Ovary (tissue), 10 donors: ENCODE measurements at places on chromosomes 6 and 20. TPM values are rescaled to one million over a fixed set of nuclear protein-coding genes. Genes with fewer than 3 reads are reported as not detected.

The MEI4 gene
- 0.05 TPM for total RNA-seq

The SNAP91 gene
- total RNA-seq: 2.8 TPM

The LTA gene
- total RNA-seq: not detected

The LY6G6C gene
- not detected for total RNA-seq

The RNF217 gene
- 35.9 TPM for total RNA-seq

The TRIM40 gene
- total RNA-seq: not detected

The UQCC2 gene
- total RNA-seq: 9.1 TPM

- no peak overlapping the region for H3K27ac ChIP-seq
- no peak for DNase-seq
- no peak overlapping the region for H3K4me3 ChIP-seq
- no peaks in the 10 kb centered on the region for H3K36me3 ChIP-seq
- no peaks in the 10 kb centered on the region for H3K27me3 ChIP-seq
Measured at GRCh38 chr6:115544765-115545671, 515.7 kb downstream of the FRK start.

- no peaks in the 10 kb centered on the region for H3K27me3 ChIP-seq
- H3K27ac ChIP-seq: no peak overlapping the region
- no peaks in the 10 kb centered on the region for H3K4me1 ChIP-seq
- DNase-seq: no peak
- H3K36me3 ChIP-seq: no peaks in the 10 kb centered on the region
Measured at GRCh38 chr6:30544666-30545272, 11.5 kb downstream of the GNL1 start.

DNA sequence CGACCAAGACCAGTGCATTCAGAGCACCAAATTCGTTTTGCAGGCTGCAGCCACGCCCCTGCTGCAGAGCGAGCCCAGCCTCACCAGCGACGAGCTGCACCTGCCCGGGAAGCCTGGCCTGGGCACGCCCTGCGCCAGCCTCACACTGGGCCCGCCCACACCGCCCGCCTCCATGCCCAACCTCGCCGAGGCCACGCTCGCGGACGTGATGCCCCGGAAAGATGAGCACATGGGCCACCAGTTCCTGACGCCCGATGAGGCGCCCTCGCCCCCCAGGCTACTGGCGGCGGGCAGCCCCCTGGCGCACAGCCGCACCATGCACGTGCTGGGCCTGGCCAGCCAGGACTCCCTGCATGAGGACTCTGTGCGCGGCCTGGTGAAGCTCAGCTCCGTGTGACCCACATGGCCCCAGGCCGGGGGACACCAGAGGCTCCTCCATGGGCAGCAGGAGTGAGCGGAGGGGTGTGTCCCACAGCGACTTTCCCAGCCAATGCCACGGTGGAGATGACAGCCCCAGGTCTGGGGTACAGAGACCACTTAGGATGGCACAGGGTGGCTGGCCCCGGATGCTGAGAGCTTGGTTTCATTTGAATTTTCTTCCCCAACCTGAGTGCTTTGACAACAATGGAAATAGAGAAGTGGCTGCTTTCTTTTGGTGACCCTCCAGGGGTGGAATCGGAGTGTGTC is 150.2 kb upstream of the SNX9 start:
- DNase-seq: no peak
- H3K27ac ChIP-seq: no peak overlapping the region
- H3K4me1 ChIP-seq: peaks cover 9% of the 10 kb centered on the region
- no peaks in the 10 kb centered on the region for H3K36me3 ChIP-seq
- H3K27me3 ChIP-seq: no peaks in the 10 kb centered on the region
- H3K4me3 ChIP-seq: no peak overlapping the region

DNA sequence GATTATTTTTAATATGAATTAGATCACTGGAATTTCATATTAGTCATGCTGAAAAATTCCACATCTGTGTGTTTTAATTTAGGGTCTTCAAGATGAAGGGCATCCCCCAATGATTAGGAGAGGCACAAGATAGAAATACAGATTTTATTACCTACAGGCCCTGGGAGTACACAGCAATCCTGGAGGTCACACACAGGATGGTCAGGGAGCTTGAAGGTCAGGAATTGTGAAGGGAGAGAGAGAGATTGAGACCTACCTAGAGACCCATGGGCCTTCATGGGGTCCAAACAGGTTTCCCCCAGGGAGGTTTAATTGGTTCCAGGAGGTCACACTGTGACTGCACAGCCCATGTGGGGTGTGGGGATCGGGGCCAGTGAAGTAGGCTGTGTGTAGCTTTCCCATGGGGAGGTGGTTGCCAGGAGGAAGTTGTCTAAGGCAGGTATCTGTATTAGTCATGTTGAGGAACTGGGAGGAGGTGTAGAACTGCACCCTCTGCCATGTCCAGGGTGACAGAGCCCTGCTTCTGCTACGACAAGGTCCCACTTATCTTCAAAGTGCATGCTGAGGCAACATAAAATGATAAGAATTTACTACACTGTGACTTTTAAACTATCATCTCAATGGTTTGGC is 18.3 kb downstream of the SNX9 start:
- H3K27ac ChIP-seq: no peak overlapping the region
- no peaks in the 10 kb centered on the region for H3K36me3 ChIP-seq
- peaks cover 13% of the 10 kb centered on the region for H3K4me1 ChIP-seq
- no peaks in the 10 kb centered on the region for H3K27me3 ChIP-seq
- no peak overlapping the region for H3K4me3 ChIP-seq

- no peak overlapping the region for H3K4me3 ChIP-seq
- no peaks in the 10 kb centered on the region for H3K27me3 ChIP-seq
- no peak for DNase-seq
- no peak overlapping the region for H3K27ac ChIP-seq
Measured at GRCh38 chr20:64150756-64151632, 13.3 kb upstream of the MYT1 start.

GRCh38 chr6:106223300-106223930 is 102.1 kb downstream of the ATG5 start:
- no peaks in the 10 kb centered on the region for H3K4me1 ChIP-seq
- H3K4me3 ChIP-seq: no peak overlapping the region
- no peaks in the 10 kb centered on the region for H3K27me3 ChIP-seq
- no peak overlapping the region for H3K27ac ChIP-seq
- H3K36me3 ChIP-seq: no peaks in the 10 kb centered on the region

GRCh38 chr20:11144114-11144950 is 470.5 kb upstream of the JAG1 start:
- H3K4me3 ChIP-seq: no peak overlapping the region
- H3K4me1 ChIP-seq: no peaks in the 10 kb centered on the region
- no peaks in the 10 kb centered on the region for H3K36me3 ChIP-seq
- H3K27me3 ChIP-seq: no peaks in the 10 kb centered on the region

GRCh38 chr20:57948180-57948955 is 238.6 kb upstream of the PMEPA1 start:
- H3K4me3 ChIP-seq: no peak overlapping the region
- no peak overlapping the region for H3K27ac ChIP-seq
- no peaks in the 10 kb centered on the region for H3K36me3 ChIP-seq
- no peaks in the 10 kb centered on the region for H3K27me3 ChIP-seq
- H3K4me1 ChIP-seq: no peaks in the 10 kb centered on the region

DNA sequence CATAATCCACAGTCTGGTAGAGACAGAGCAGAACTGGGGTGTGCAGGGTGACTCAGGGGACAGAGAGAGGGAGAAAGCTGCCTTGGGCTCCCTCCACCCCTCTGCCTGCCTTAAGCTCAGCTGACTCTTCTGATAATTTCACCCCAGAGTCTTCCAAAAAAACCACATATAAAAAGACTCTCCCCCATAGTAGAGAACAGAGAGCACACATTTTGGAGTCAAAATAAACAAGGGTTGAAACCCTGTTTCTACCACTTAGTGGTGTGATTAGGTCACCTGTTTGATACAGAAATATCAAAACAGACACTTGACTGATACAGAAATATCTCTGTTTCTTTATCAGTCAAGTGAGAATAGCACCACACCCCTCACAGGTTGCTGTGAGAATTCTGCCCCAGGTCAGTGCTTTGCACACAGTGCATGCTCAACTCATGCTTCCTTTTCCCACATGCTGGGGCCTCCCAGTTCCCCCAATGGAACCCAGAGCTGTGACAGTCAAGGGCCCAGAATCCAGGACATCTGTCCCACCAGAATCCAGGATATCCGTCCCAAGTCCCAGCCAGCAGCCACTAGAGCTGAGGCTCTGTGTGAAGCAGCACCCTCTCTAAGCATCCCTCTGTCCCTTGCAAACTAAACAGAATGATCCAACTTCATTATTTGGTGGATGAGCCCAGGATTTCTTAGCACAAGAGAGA is 1.2 kb downstream of the TREML2 start:
- H3K4me3 ChIP-seq: no peak overlapping the region
- DNase-seq: no peak
- no peak overlapping the region for H3K27ac ChIP-seq
- H3K27me3 ChIP-seq: no peaks in the 10 kb centered on the region
- no peaks in the 10 kb centered on the region for H3K4me1 ChIP-seq

- DNase-seq: no peak
- no peaks in the 10 kb centered on the region for H3K27me3 ChIP-seq
- no peaks in the 10 kb centered on the region for H3K36me3 ChIP-seq
Measured at GRCh38 chr6:138882369-138883017, 86.6 kb downstream of the ECT2L start.

GRCh38 chr6:19835605-19836004 is 1.6 kb upstream of the ID4 start:
- no peaks in the 10 kb centered on the region for H3K36me3 ChIP-seq
- no peaks in the 10 kb centered on the region for H3K4me1 ChIP-seq
- H3K27me3 ChIP-seq: no peaks in the 10 kb centered on the region
- H3K27ac ChIP-seq: no peak overlapping the region
- no peak overlapping the region for H3K4me3 ChIP-seq
- DNase-seq: no peak
